SK-N-DZ (cell line): ENCODE measurements at places on chromosomes 1 and 21.

DNA sequence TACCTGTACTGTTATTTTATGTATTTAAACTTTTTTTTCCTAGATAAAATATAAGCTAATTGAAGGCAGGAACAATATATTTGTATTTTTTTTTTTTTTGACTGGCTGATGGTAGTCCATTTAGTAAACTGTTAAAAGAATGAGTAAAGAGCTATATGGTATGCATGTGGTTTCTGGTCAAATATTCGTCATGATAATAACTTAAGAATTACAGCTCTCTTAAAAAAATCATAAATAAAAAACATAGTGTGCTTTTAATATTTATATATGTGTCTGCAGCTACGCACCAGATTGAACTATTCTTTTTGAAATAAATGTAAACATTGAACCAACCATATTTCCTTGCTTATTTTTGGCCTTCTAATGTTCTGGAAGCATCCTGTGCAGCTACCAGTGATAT, 272.3 kb upstream of the C1orf105 start:
- DNase-seq: no peak

DNA sequence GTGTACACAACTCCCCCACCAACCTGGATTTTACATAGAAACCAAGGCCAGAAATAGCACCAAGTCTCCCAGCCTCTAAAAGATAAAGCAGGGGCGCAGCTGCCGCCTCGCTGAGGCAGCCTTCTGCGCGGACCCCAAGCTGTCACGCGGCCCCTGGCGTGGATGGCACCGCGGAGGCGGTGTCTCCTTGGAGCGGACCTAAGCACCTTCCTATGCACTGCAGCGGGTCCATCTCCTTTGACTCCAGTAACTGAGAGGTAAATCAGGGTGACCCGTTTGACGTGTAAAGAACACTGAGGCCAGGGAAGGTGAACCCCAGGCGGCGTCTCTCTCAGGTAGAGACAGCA, 17.0 kb downstream of the ZNF697 start:
- DNase-seq: no peak

- DNase-seq: no peak
These were observed 6.6 kb downstream of the TBX19 start for GRCh38 chr1:168287237-168287664.

DNA sequence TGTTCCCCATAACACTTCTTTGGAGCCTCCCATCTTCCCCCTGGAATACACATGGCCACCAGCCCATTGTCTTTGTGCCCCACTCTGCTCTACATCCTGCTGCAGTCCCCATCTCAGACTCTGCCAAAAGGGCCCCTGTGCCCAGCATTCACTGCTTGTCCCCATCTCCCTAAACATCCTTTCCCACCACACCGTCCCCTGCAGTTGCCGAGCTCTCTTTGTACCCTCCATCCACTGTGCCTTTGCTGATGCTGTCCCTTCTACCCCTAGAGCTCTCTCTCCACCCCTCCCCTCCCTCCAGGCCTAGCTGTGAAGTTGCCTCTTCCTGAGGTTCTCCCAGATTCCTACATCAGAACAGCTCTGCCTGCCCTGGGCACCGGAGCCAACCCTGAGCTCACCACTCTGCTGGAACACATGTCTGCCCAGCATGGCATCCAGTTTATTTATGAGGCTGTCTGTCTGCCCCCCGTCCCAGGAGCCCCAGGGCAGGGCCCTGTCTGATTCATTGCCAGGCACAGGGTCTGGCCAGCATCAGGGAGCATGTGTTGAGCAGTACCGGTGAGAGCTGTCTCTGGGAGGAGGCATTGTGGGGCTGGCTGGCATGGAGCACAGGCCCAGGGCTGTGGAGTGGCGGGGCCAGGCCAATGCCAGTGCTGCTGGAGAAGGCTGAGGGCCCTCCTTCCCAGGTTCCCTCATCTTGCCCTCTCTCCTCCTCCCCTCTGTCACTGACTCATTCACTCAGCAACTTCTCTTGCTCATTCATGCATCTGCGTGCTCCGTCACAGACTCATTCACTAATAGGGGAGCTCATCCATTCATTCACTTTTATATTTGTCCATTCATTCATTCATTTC, 28.8 kb downstream of the EDN2 start:
- no peak for DNase-seq

DNA sequence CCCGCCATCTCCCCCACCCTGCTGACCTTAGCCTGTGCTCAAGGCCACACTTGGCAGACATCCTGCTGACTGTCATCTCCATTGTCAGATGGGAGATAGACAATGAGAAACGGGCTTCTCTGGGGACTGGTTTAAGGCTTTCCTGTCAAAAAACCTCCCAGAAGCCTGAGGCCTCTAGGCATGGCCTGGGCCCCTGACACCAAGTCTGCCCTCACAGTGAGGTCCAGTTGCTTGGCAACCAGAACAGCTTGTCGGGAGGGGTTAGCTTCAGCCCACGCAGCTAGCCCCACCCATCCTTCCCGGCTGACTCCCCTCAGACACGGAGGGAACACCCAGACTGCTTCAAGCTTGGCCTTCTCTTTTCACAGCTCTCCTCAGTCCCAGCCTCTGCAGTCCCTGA, 11.0 kb downstream of the PLEKHA6 start:
- DNase-seq: peak; percentile 87

DNA sequence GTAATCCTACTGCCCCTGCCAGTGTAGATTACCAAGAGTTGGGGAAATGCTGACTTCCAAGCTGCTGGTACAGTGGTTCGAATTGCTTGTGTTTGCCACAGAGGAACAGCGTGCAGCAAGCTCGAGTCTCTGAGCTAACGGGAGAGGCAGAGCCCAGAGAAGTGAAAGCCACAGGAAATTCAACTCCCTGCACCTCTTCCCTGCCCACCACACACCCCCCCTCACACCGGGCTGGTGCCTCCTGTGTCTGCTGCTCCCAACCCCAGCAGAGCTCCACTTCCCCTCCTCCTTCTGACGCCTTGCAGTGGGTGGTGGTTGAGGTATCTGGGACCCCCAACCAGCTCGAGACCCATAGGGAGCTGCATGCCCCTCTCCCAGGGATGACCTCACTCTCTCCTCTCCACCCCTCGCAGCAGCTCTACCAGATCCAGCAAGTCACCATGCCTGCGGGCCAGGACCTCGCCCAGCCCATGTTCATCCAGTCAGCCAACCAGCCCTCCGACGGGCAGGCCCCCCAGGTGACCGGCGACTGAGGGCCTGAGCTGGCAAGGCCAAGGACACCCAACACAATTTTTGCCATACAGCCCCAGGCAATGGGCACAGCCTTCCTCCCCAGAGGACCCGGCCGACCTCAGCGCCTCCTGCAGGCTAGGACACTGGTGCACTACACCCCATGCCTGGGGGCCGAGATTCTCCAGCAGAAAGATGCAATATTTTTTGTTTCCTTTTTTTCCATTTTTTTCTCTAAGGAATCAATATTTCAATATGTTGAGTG, 13.1 kb upstream of the KCNQ4 start:
- DNase-seq: no peak

- DNase-seq: no peak
These were observed 43.0 kb downstream of the TMEM53 start for GRCh38 chr1:44631333-44631646.

DNA sequence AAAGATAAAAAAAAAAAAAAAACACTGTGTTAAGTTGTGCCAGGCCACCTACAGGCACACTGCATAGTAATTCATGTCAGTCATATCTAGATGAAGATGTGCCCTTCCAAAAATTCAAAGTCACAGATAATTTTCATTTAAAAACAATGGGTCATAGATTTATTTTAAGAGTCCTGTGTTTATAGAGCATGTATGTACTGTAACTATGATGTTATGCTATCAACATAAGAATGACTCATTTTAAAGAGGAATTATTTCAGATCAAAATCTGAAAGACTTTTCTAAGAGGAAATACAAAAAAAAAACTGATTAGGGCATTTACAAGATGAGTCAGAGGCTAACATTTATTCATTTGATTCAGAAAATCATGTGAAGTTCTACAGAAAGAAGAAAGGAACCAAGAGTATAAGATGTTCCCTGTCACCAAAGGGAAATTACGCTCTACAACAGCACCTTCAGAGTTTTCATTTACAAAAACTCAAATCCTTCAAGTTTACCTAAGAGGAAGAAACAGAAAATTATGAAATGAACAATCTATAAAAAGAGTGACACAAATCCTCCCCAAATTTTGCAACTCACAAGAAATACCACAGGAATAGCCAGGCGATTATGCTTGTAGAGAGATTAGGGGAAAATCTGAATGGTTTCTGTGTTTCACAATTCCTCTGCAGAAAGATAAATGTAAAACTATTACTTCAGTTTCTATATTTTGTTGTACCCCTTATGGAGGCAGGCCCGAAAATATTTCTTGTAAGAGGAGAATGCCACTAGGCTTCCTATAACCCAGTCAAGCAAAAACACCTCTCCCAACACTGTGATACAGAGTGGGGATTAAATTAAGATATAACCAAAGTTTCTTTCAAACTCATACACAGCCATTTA, 13.8 kb downstream of the TP53BP2 start:
- DNase-seq: no peak

GRCh38 chr1:205284420-205285144, 37.0 kb downstream of the NUAK2 start:
- DNase-seq: peak; percentile 41

DNA sequence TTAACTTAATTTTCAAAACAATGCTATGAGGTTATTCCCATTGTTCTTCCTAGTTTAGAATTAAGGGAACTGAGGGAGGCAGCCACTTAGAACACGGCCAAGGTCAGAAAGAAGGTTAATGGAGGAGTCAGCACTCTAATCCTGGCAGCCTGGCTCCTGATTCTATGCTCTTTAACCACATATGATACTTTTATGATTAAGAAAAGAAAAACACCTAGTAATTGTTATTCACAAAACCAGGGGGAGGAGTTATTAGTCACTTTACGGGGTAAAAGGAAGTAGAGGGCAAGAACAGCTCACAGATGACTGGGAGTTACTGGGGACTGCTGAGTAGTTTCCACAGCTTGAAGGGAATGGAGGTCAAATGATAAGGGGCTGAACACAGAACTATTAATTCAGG, 38.6 kb downstream of the GADD45A start:
- DNase-seq: no peak

GRCh38 chr1:38555594-38555993, 304.0 kb downstream of the RRAGC start:
- DNase-seq: no peak

GRCh38 chr1:171258429-171258828, 10.1 kb downstream of the FMO1 start:
- DNase-seq: no peak

- DNase-seq: no peak
These were observed 13.2 kb upstream of the MYOG start for GRCh38 chr1:203098914-203099520.

GRCh38 chr21:45607909-45608295, 35.6 kb upstream of the PCBP3 start:
- no peak for DNase-seq

- no peak for DNase-seq
These were observed 40.5 kb downstream of the COL6A1 start for GRCh38 chr21:46021978-46022544.

GRCh38 chr1:228073857-228074545, 8.5 kb upstream of the ARF1 start:
- DNase-seq: peak; percentile 73

DNA sequence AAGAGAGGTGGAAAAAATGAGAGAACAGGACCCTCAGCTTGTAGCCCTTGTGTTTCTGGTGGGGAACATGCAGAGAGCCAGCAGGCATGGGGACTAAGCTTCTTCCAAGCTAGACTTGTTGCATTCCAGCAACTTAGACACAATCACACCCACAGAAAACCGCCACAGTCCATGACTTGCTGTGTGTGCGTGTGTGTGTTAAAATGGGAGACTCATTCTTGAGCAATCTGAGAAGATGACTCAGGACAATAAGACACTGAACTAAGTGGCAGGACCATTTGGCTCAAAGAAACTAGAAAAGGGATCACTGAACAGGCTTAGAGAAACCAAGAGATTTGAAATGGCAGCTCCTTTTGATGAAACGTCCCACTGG, 78.0 kb downstream of the HLX start:
- DNase-seq: no peak

GRCh38 chr1:167634435-167634834, 4.4 kb downstream of the RCSD1 start:
- DNase-seq: no peak

DNA sequence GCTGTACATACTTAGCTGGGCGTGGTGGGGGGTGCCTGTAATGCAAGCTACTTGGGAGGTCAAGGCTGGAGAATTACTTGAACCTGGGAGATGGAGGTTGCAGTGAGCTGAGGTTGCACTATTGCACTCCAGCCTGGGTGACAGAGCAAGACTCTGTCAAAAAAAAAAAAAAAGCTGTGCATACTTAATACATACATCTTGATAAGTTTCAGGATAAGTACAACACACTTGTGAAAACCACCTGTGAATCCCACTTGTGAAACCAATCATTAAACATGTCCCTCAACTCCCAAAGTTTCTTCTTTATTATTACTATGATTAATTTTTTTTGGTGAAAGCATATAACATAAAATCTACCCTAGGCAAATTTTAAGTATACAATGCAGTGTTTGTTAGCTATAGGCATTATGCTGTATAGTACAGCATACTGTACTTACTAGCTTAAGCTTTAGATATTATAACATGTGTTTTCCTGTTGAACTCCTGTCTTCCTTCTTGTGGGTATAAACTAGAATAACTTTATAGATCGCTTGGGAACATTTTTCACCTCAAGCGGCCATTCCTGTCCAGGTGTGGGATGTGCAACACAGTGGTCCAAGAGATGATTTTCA, 41.4 kb downstream of the DISC1 start:
- no peak for DNase-seq

DNA sequence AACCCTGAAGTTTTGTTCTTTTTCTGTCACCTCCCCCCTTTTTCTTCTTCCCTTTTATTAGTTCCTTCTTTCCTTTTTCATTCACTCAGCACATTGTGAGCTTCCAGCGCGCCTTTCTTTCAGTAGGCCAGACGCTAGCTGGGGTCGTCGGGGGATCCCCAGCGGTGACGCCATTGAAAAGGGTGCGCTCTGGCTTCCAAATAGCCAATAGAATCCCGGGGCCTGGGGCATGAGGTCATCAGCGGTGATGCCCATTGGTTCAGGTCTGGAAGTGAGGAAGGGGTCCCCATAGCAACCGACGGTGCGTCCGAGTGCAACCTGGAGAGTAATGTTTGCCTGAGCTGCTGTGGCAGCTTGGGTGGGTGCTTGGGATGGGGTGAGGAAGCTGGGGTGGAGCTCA, 6.9 kb upstream of the EFNA3 start:
- DNase-seq: peak; percentile 85

DNA sequence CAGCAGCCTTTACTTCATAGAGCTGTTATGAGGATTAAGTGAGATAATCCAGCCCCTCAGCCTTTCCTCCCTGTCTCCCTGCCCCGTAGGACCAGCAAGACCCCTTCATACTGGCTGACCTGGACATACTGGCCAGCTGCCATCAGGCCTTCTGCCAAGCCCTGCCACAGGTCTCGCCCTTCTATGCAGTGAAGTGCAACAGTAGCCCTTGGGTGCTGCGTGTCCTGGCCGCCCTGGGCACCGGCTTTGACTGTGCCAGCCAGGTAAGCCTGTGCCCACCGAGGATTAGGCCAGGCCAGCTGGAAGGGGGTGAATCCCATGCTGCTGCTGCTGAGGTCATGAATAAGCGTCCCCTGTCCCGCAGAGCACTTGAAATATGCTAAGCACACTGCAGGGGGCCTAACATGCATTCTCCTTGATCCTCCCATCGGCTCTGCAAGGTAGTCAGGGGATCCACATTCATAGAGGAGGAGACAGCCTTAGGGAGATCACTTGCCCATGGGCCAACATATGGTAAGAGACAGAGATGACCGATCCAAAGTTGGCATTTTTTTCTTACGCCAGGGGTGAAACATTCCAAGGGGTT, 73.3 kb upstream of the TINAGL1 start:
- no peak for DNase-seq

- DNase-seq: peak; percentile 80
These were observed 13.7 kb upstream of the E2F2 start for GRCh38 chr1:23544444-23545389.
